ENCODE measurements at places on chromosomes 3 and 15.

- DNase-seq: no peak
Observed at GRCh38 chr15:49032601-49033145, 13.6 kb downstream of the SECISBP2L start.

- no peak for DNase-seq
Observed at GRCh38 chr15:77327168-77327567, 92.7 kb downstream of the PEAK1 start.

DNA sequence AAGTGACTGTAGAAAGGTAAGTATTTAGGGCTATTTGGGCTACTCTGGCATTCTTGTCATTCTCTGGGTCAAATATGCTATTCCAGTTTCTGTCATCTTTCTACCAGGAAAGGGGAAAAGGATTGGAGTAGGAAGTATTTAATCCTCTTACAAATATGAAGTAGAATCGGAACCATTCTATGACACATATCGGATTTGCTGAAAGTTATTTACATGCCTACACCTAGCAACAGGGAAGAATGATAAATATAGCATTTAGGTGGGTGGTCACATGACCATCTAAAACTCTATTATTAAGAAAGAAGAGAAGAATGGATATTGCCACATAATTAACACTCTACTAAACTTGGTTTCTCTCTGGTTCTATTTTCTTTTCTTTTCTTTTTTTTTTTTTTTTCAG lies 1353.1 kb downstream of the ZPLD1 start:
- DNase-seq: no peak

DNA sequence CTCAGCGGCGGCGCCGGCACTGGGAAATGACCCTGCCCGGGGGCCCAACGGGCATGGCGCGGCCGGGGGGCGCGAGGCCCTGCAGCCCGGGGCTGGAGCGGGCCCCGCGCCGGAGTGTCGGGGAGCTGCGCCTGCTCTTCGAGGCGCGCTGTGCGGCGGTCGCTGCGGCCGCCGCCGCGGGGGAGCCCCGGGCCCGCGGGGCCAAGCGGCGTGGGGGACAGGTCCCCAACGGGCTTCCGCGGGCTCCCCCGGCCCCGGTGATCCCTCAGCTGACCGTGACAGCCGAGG lies 172 bp downstream of the ITPKA start:
- DNase-seq: no peak

GRCh38 chr3:134708671-134709070 lies 57.8 kb upstream of the KY start:
- DNase-seq: no peak

DNA sequence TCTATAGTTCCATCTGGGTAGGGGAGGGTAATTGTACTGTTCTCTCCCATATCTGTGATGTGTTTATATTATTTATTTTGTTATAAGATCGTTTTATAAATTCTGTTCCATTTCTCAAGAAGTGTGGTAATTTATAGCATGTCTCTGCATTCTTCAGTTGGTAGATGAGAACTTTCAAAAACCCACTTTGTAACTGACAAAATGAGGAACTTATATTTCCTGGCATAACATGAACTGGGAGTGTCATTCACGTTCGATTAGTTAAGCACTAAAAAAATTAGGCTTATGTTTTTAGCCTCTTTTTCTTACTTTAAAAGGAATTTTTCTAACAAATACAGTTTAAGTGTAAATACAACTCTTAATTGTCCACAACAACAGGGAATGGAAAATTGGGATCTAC lies 230.8 kb downstream of the CGGBP1 start:
- DNase-seq: no peak

DNA sequence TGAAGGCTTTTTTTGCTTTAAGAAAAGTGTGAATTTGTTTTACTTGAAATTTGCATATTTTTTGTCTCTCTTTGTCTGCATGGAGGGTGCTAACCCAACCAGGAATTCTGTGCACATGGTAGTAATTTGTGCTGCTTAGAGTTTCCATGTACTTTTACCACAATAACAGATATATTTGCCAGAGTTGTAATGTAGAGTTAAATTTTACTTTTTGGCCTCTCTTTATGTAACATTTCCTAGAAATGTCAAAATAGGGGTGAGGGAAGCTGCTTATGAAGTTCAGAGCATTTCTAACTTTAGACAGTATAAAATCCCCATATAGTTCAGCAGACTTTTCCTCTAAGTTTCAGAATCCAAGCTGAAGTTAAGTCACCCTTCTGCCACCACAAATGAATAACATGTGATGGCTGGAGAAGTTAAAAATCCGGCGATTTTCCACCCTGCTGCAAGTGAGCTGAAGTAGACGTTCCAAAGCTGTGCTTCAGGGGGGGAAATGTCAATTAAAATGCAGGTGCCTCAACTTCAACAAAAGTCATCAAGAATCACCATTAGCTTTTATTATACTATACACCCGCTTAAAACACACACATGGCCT lies 385.7 kb upstream of the NR2F2 start:
- DNase-seq: no peak

DNA sequence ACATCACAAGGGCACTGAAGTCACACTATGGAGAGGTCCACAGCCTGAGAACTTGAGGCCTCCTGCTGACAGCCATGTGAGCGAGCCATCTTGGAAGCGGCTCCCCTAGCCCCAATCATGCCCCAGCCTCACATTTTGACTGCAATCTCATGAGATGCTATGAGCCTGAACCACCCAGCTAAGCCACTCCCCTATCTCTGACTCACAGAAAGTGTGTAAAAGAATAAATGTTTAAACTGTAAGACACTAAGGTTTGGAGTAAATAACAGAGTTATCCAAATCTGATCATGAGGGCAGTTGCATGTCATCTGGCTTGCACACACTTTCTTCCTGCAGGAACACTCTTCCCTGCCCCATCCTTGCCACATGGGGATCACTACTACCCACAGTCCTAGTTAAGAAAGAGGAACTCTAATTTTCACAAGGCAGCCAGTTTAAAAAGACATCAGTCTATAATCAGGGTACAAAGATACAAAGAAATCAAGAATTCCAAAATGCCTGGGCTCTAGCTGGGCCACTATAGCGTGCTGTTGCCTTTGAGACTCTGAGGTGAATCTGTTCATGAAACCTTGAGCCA lies 494.2 kb downstream of the FOXP1 start:
- no peak for DNase-seq

DNA sequence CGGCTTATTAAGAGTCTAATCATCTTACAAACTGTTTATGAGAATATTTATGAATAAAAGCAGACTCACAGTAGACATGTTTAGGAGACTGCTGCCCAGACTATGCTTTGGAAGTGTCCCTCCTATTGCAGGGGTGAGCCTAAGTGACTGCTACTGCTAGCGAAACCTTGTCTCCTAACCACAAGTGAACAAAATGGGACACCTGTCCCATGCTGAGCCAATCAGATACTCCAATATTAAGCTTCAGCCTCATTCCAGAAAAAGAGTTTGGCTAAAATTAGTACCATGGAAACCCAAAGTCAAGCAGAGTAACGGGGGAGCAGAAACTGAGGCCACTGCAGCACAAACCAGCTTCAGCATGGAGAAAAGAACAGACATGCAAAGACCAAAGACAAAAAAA lies 4.6 kb downstream of the DENND6A start:
- DNase-seq: no peak

GRCh38 chr15:33086500-33087121 lies 107.9 kb downstream of the FMN1 start:
- DNase-seq: peak; percentile 34

DNA sequence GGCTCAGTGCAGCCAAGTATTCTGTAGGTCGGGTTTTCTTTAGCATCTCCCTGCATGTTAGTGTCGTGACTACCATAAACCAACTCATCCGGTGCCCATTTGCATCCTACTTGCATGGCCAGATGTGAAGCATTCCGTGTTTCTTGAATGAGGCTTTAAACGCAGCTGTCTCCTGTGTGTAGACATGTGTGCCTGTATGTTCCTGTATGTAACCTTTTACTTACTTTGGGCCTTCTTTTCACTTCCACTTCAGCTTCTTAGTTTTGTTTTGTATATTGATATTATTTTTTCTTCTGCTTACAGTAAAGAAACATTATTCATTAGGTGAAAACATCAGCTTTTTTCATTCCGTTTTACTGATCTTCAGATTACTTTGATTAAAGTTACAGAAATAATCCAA lies 267.9 kb downstream of the BBX start:
- DNase-seq: no peak

DNA sequence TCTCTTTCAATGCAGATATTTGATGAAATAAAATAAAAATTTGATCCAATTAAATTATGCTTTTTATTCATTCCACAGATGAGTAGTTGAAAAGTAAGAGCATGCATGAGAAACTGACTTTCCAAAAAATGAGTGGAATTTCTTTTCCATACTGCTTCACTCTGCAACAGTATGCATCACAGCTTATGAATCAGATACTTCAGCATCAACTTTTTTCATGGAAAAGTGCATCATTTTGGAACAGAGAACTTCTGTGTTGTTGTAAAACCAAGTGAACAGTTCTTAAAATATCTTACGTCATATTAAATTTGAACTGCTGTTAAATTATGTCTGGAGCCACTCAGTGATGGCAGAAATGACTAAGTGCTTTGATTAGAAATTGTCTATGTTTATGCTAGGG lies 16.7 kb upstream of the SLC7A14 start:
- no peak for DNase-seq

DNA sequence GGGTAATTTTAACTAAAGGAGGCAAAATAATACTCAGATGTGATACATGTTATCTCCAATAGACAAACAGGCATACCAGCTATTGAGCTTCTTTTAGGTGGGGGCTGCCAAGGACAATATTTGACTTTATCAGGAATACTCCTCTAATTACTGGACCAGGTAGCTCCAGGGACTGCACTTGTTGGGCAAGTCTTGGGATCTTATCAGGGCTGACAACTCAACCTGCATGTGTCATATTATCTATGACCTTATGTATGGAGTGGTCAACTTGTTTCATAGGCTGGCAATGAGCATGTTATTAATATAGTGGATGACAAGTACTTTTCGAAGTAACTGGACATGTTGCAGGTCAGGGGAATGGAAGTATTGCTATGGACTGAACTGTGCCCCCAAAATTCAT lies 15.0 kb upstream of the ZNF445 start:
- no peak for DNase-seq

- DNase-seq: peak; percentile 23
Observed at GRCh38 chr3:183265834-183266417, 12.9 kb downstream of the B3GNT5 start.

DNA sequence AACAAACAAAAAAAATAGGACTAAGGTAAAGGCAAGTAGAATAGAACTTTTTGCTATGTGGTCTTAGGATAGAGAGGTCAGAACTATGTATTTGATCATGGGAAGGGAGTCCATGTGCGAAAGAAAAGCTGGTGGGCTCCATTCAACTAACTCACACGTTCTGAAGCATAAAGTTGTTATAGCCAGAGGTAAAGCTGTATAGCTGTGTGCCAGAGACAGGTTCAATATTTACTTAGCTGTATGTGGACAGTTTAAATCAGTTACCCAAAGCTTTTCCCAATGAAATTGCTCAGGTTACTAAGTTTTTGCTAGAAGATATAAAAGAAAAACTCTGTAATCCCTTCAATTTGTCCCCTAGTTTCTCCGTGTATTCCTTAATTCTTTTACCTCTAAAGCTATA lies 37.8 kb downstream of the ADGRG7 start:
- no peak for DNase-seq

- DNase-seq: no peak
Observed at GRCh38 chr15:57555270-57555669, 36.4 kb upstream of the MYZAP start.

GRCh38 chr15:64740311-64741170 lies 34.8 kb downstream of the RBPMS2 start:
- no peak for DNase-seq

DNA sequence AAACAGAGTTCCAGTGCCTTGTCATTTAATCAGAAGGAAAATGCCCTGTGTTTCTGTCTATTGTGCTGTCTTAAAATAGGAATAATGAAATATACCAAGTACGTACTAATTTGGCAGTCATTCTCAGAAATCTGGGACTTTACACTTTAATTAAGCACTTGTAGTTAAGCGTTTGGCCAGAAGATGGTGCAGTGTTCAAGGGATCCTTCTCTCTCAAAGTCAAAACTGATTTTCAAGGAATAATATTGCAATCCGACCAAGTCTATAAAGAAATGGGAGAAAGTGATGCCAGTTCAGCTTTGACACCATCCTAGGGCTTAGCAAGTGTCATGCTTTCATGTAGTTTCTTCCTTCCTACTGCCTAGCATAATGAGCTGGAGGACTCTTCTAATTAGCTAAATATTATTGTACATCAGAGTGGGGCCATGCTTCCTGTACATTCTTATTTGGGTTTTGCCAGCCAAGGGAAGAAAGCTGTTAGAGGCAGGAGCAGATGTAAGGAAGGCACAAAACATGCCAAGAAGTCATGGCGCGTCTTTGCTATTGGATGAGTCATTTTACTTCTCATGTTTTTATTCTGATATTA lies 64.8 kb downstream of the SAMMSON start:
- DNase-seq: no peak

GRCh38 chr3:141648055-141648910 lies 89.8 kb upstream of the RNF7 start:
- DNase-seq: no peak

- no peak for DNase-seq
Observed at GRCh38 chr3:51681453-51681852, 10.4 kb downstream of the TEX264 start.

- DNase-seq: no peak
Observed at GRCh38 chr15:70017801-70018200, 79.9 kb downstream of the TLE3 start.

- no peak for DNase-seq
Observed at GRCh38 chr3:141466633-141467169, 20.1 kb upstream of the RASA2 start.

DNA sequence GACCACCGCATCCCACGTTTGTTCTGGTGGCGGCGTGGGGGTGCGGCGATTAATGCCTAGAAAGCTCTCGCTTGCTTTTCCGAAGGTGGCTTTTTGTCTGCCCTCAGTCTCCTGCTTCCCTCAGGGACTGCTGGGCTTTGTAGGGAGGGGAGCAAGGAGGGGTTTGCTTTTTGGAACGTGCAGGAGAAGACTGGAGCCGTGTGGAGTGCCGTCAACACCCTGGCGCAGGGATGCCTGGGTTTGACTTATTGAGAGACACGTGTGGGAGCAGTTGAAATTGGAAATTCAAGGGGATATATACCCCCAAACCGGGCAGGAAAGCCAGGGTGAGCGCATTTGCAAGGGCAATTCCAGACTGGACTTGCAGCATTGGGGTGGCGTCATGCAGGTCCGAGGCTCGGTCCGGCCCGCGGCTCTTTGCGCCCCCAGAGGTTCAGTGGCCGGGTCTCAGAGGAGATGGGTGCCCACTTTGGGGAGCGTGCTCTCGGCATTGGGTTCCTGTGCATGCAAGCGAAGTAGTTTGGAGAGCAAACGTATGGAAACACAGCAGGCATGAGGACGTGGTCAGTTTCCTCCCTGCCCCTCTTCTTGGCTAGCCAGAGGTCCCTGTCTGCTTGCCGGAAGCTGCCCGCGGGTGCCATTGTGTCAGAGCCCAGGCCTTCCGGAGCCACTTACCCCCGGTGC lies 2.1 kb downstream of the EPHB1 start:
- no peak for DNase-seq

- no peak for DNase-seq
Observed at GRCh38 chr15:92184679-92185230, 208.9 kb upstream of the ST8SIA2 start.

- DNase-seq: no peak
Observed at GRCh38 chr3:150583028-150583427, 20.1 kb upstream of the SELENOT start.

GRCh38 chr3:155553780-155554179 lies 191.1 kb downstream of the PLCH1 start:
- no peak for DNase-seq
